GM12864 (cell line): ENCODE measurements at places on chromosomes 13 and 19.

DNA sequence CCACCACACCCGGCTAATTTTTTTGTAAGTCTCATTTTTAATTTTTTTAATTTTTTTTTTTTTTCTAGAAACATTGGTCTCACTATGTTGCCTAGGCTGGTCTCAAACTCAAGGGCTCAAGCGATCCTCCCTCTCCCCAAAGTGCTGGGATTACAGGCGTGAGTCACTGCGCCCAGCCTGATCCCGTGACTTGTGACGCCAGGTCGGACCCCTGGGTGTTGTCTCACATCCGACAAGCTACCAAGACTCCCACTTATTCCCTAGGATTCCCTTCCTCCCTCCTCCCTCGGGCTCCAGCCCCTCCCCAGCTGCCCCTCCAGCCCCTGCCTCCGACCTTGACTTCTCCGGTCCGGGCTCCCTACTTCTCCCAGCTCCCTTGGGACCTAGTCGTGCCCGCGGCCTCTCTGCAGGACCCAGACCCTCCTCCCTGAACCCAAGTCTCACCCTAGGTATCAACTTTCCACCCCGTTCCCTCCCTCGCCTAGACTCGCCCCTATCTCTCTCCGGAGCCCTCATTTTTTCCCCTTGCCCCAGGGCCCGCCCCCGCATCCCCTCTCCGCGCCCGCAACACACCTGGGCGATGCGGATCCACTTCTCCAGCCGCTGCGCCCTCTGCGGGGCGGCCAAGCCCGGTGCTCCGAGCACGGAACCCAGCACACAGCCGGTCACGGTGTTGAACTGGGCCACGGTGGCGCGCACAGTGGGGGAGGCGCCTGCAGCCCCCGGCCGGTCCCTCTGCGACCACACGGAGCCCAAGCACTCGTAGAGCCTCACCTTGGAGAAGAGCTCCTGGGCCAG lies 13.1 kb downstream of the RGL3 start:
- no peak for DNase-seq

- DNase-seq: no peak
Measured at GRCh38 chr19:38055655-38056521, 148.9 kb downstream of the SIPA1L3 start.

GRCh38 chr13:51235756-51236490 lies 13.7 kb downstream of the FAM124A start:
- DNase-seq: no peak

DNA sequence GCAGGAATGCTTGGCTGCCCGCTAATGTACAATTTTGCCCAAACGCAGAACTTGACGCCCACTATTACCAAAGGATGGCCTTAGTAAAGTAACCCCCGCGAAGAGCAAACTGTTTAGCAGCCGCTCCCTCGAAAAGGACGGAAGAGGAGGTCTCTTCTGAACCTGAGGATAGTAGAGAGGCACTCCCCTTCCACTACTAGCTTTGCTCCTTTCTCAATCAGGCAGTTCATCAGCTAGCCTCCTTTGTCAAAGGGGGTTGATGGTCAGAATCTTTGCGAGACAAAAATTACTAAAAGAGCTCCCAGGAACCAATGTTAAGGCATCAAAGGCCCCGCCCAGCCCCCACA lies 534 bp downstream of the CAB39L start:
- DNase-seq: no peak

DNA sequence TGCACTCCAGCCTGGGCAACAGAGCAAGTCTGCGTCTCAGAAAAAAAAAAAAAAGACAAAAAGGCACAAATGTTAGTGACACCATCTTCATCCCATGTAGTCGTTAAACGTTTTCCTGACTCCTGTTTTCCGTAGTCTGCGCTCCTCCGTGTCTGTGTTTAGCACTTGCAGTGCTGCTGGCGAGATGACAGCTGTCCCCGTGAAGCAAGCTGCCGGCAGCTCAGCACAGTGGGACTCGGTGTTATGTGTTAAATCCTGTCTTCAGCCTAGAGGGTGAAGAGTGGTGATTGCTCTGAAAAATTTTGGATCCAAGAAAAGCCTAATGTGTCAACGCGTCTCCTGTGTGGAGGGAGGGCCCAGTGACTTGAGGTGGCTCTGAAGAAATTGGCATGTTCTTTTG lies 18.4 kb downstream of the UBXN6 start:
- DNase-seq: no peak

DNA sequence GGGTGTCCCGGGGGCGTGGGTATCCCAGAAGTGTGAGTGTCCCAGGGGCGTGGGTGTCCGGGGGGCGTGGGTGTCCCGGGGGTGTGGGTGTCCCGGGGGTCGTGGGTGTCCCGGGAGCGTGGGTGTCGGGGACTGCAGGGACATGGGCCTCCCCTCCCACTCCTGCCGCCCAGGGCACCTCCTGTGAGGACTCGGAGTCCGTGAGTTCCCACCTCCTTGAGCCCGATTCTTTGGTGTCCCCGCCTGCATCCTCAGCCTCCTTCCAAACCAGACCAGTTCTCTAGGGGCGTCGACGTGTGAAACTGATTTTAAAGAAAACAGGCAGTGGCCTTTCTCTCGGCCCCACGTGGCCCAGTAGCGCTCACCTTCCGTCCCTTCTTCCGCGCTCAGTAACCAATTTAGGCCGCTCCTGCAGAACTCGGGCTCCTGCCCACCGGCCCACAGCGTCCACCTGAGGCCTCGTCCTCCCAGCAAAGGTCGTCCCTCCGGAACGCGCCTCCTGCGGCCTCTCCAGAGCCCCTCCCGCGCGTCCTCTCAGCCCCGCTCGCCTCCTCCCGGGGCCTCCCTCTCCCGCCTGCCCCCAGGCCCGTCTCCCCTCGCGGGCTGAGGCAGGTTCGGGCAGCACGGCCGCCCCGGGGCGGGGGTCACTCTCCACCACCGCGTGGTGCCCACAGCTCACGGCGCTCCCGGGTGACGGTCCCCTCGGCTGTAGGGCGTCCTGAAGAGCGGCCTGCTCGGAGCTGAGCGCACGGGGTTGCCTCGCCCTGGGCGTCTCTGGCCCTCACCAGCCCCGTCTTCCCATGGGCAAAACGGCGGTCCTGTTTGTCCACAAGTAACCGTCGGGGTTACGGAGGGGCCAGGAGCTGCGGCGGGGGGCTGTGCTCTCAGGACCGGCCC lies 3.8 kb downstream of the F7 start:
- no peak for DNase-seq
